ENCODE measurements at places on chromosomes 11 and 22.

DNA sequence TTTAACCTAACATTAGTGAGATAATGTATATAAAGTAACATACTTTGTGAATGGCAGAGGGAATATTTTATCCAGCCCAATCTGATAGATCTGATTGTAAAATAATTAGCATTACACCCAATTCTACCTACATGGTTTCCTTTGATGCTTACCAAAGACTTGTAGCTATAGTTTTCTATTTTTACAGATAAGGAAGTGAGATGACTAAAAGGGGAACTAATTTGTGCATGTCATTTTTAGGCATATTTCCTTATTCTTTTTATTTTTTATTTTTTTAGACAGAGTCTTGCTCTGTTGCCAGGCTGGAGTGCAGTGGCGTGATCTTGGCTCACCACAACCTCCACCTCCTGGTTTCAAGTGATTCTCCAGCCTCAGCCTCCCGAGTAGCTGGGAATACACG is 793.7 kb upstream of the LRRC4C start:
- no peak for DNase-seq
- no peaks in the 10 kb centered on the region for H3K27me3 ChIP-seq
- no peak overlapping the region for H3K4me3 ChIP-seq
- H3K27ac ChIP-seq, result no peak overlapping the region
- H3K36me3 ChIP-seq, result no peaks in the 10 kb centered on the region
- H3K4me1 ChIP-seq, result no peaks in the 10 kb centered on the region

GRCh38 chr22:20175597-20175900 is 24.7 kb upstream of the CCDC188 start:
- H3K36me3 ChIP-seq, result no peaks in the 10 kb centered on the region
- DNase-seq, result no peak
- H3K27ac ChIP-seq, result no peak overlapping the region
- no peaks in the 10 kb centered on the region for H3K4me1 ChIP-seq
- H3K27me3 ChIP-seq, result no peaks in the 10 kb centered on the region

DNA sequence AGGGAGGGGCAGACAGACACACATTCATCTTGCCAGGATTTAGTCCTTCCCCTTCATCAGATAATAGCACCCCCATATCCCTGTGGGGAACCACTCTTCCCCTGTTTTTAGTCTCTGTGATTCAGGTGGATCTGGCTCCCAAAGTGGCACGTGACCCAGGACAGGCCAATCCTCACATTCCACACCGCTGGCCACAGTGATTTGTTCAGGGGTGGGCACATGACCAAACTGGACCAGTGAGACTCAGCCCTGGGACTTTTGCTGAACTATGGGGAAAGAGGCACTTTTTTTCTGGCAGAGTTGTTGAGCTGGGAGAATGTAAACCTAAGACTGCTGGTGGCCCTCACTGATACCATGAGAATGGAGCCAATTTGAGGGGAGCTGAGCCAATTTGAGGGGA is 19.1 kb upstream of the KCNJ11 start:
- peaks cover 27% of the 10 kb centered on the region for H3K4me1 ChIP-seq
- no peaks in the 10 kb centered on the region for H3K27me3 ChIP-seq
- H3K4me3 ChIP-seq, result no peak overlapping the region
- no peak for DNase-seq

- no peaks in the 10 kb centered on the region for H3K27me3 ChIP-seq
- no peak overlapping the region for H3K4me3 ChIP-seq
- H3K36me3 ChIP-seq, result no peaks in the 10 kb centered on the region
These were observed 16.6 kb upstream of the MS4A6E start for GRCh38 chr11:60310407-60310998.

- no peak overlapping the region for H3K27ac ChIP-seq
- H3K27me3 ChIP-seq, result no peaks in the 10 kb centered on the region
- no peaks in the 10 kb centered on the region for H3K4me1 ChIP-seq
These were observed 161.6 kb upstream of the BDNF start for GRCh38 chr11:27861706-27862430.

GRCh38 chr22:30704978-30705377 is 10.3 kb downstream of the OSBP2 start:
- no peaks in the 10 kb centered on the region for H3K36me3 ChIP-seq
- no peaks in the 10 kb centered on the region for H3K27me3 ChIP-seq
- DNase-seq, result no peak

DNA sequence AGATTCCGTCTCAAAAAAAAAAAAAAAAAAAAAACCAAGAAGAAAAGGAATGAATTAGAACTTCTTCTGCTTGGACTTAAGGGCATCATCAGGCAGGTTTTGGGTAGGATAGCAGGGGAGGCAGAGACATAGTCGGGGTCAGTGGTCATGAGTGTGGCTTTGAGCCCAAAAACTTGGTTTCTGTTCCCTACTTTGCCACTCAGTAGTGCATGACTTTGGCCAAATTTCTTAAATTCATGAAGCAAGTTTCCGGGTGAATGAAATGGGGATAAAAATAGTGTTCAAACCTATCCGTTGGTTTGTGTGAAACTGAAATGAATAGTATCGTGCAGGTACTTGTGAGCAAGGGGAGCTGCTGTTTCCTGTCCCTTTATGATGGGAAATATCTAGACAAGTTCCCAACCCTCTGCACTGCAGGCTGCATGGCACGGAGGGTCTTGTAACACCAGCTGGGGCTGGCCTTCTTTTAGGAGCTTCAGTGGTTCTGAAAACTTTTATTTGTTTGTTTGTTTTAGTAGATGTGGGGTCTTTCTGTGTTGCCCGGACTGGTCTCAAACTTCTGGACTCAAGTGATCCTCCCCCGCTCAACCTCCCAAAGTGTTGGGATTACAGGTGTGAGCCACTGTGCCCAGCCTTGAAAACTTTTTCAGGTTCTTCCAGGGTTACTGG is 18.4 kb downstream of the NEAT1 start:
- H3K36me3 ChIP-seq, result peaks cover 98% of the 10 kb centered on the region

DNA sequence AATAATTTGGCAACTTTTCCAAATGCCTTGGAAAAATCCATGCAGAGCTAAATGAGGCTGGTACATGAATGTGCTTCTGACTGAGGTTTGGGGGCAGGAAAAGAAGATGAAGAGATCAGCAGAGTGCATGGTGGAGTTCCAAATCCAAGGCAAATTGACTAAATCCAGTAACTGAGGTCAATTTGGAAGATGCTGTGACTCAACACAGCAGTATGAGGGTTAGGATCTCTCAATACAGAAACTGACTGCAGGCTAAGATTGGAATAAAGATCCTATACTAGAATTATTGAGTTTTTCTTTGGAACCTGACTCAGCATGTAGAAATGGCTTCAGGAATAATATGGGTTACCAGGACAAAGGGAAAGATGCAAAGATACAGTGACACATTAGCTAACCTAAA is 99.3 kb upstream of the FAT3 start:
- H3K36me3 ChIP-seq, result no peaks in the 10 kb centered on the region
- no peaks in the 10 kb centered on the region for H3K4me1 ChIP-seq
- no peaks in the 10 kb centered on the region for H3K27me3 ChIP-seq
- no peak overlapping the region for H3K4me3 ChIP-seq

GRCh38 chr11:129932381-129933067 is 37.1 kb upstream of the NFRKB start:
- no peaks in the 10 kb centered on the region for H3K4me1 ChIP-seq
- no peak overlapping the region for H3K27ac ChIP-seq
- H3K4me3 ChIP-seq, result no peak overlapping the region
- DNase-seq, result no peak
- no peaks in the 10 kb centered on the region for H3K27me3 ChIP-seq

DNA sequence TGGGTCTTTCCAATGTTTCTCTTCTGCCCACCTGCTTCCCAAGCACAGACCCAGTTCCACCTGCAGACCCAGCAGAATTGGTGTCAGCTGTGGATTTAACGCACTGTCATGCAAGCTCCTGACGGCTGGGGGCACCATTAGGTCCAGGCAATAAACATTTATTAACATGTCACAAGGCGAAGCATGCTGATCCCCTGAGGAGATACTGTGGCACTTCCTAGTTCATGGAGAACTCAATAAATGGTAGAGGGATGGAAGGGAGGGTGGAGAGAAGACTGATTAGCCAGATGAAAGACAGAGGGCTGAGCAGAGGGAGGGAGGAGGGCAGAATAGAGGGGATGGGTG is 68.3 kb upstream of the TSPAN18 start:
- DNase-seq, result no peak
- no peak overlapping the region for H3K4me3 ChIP-seq
- no peaks in the 10 kb centered on the region for H3K36me3 ChIP-seq
- no peak overlapping the region for H3K27ac ChIP-seq

GRCh38 chr11:17979770-17980371 is 33.0 kb downstream of the SERGEF start:
- H3K36me3 ChIP-seq, result no peaks in the 10 kb centered on the region
- peaks cover 6% of the 10 kb centered on the region for H3K4me1 ChIP-seq
- no peak for DNase-seq

DNA sequence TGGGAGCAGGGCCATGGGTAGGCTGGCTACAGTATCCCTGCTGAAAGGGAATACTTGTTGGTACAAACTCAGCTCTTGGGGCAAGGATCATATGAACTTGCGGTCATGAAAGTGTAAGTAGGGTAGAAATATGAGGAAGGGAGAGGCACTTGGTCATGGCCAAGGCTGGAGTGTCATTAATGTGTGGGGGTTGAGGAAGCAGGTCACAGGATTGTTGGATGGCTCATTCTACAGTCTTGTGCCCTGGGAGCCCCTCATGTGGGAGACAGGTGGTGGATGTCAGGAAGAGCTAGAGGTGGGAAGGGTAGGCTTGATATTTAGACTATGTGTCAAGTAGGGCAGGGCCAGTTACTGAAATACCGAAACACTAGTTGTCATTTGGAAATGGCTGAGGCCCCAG is 95.5 kb downstream of the RRM1 start:
- peak overlapping the region; percentile 80 for H3K27ac ChIP-seq
- no peaks in the 10 kb centered on the region for H3K36me3 ChIP-seq
- peaks cover 12% of the 10 kb centered on the region for H3K4me1 ChIP-seq
- DNase-seq, result no peak

DNA sequence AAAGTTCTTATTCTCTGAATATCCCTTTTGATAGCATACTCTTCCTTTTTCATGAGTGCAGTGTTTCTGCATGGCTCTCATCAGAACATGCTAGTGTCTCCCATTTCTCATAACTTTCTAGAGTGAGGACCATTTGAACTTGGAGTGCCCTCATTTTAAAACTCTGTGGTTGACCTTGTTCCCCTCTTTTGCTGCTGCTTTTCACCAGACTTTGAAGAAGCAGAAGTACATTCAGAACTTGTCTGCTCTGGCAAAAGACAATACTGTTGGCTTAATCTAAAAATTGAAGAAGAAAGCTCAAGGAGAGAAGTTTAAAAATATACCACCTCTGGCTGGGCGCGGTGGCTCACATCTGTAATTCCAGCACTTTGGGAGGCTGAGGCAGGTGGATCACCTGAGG is 35.0 kb downstream of the PPARA start:
- no peak overlapping the region for H3K4me3 ChIP-seq
- DNase-seq, result no peak
- no peaks in the 10 kb centered on the region for H3K4me1 ChIP-seq
- H3K27ac ChIP-seq, result no peak overlapping the region

- no peaks in the 10 kb centered on the region for H3K36me3 ChIP-seq
- no peak for DNase-seq
- H3K27me3 ChIP-seq, result no peaks in the 10 kb centered on the region
- peaks cover 18% of the 10 kb centered on the region for H3K4me1 ChIP-seq
- no peak overlapping the region for H3K4me3 ChIP-seq
These were observed 333.9 kb downstream of the CADM1 start for GRCh38 chr11:115170133-115170815.

DNA sequence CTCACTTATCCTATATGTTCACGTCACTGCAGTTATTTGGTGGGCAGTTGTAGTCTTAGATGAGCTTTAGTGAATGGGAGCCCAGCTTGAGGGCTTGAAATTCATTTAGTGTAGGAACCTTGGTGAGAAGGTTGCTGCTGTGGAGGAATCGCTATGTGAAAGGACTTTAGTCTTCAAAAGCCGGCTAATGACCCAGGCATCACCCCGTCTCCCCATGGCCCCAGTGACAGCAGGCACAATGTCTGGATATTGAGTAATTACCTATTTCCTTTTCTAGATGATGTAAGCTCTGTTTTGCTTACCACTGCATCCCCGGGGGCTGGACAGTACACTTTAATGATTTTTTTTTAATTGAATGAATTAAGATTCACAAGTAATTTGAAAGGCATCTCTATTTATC is 283.2 kb downstream of the ST3GAL4 start:
- no peaks in the 10 kb centered on the region for H3K4me1 ChIP-seq
- peaks cover 6% of the 10 kb centered on the region for H3K27me3 ChIP-seq
- DNase-seq, result no peak

GRCh38 chr11:129277198-129277843 is 85.2 kb upstream of the ARHGAP32 start:
- DNase-seq, result no peak
- no peaks in the 10 kb centered on the region for H3K36me3 ChIP-seq
- H3K4me3 ChIP-seq, result peak overlapping the region; percentile 71
- peaks cover 11% of the 10 kb centered on the region for H3K4me1 ChIP-seq
- H3K27me3 ChIP-seq, result no peaks in the 10 kb centered on the region

GRCh38 chr11:65911682-65912568 is 6.9 kb downstream of the C11orf68 start:
- no peak overlapping the region for H3K27ac ChIP-seq
- no peaks in the 10 kb centered on the region for H3K27me3 ChIP-seq
- H3K4me1 ChIP-seq, result peaks cover 39% of the 10 kb centered on the region
- peak; percentile 67 for DNase-seq

DNA sequence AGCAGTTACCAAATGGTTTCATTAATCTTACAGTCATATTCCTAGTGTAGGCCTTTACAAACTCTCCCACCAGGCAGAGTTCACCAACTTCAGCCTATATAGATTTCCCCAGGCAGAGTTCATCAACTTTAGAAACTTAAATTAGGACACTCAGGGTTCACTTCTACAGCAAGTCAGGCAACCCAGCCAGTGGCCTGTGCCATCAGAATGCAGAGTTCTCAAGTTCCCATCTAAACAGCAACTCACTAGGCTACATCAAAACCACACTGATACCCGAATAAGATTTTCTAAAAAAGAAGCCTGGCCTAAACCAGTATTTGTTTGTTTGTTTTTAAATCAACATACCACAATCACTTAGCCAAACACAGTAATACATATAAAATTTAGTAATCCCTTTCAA is 33.7 kb downstream of the PICALM start:
- no peaks in the 10 kb centered on the region for H3K27me3 ChIP-seq
- peak overlapping the region; percentile 18 for H3K4me3 ChIP-seq
- no peaks in the 10 kb centered on the region for H3K36me3 ChIP-seq
- peaks cover 66% of the 10 kb centered on the region for H3K4me1 ChIP-seq

Data from psoas muscle (tissue), 8 donors.